Muscle of back (tissue), 13 donors: ENCODE measurements at places on chromosomes 5 and 9. TPM values are rescaled to one million over a fixed set of nuclear protein-coding genes. Genes with fewer than 3 reads are reported as not detected.

Gene AGXT2
- not detected for polyA plus RNA-seq

Gene SHOC1
- polyA plus RNA-seq: 0.12 TPM

Gene STK32A
- polyA plus RNA-seq: 1.7 TPM

Gene FOXD4L3
- polyA plus RNA-seq: not detected

Gene NELFB
- 39.3 TPM for polyA plus RNA-seq

Gene CD74
- polyA plus RNA-seq: 97.8 TPM

Gene PCDHGB1
- polyA plus RNA-seq: 0.63 TPM

Gene OBP2B
- polyA plus RNA-seq: not detected

Gene TCF7
- 1.7 TPM for polyA plus RNA-seq

Gene CDH9
- not detected for polyA plus RNA-seq

Gene CCDC152
- 6.4 TPM for polyA plus RNA-seq

Gene PFN3
- not detected for polyA plus RNA-seq

Gene MEIKIN
- polyA plus RNA-seq: not detected

Gene CCNO
- polyA plus RNA-seq: 0.26 TPM

Gene IFNA21
- not detected for polyA plus RNA-seq

DNA sequence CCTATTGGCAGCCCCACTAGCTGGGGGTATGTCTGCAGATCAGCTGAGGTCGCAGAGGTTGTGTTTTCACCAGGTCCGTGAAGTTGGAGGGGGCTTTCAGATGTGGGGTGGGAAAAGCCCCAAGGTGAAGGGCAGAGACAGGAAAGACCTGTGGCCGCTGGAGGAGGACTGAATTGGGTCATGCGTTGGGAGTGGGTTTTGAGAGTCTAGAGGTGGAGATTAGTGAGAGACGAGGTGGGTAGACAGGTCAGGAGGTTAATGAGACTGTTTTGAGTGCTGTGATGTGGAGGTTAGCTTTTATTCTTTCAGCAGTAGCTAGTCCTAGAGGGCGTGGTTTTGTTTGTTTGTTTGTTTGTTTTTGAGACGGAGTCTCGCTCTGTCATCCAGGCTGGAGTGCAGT is 10.3 kb downstream of the SNX30 start:
- no peak for DNase-seq

DNA sequence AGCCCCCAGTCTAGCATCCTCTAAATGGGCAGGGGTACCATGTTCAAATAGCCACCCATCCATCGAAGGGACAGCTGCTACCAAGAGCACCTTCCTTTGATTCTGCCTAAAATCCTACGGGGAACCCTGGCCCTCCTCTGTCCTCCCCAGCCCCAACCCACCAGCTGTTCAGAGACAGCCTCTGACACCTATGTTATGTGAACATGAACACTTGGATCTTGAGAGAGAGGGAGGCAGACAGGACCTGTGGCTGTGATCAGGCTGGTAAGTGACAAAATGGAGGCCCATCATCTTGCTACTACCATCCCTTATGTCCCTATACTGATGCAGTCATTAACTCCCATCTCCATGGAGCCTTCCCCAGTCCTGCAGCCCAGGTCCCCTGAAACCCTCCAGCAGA is 8.2 kb downstream of the SLC23A1 start:
- DNase-seq: no peak

DNA sequence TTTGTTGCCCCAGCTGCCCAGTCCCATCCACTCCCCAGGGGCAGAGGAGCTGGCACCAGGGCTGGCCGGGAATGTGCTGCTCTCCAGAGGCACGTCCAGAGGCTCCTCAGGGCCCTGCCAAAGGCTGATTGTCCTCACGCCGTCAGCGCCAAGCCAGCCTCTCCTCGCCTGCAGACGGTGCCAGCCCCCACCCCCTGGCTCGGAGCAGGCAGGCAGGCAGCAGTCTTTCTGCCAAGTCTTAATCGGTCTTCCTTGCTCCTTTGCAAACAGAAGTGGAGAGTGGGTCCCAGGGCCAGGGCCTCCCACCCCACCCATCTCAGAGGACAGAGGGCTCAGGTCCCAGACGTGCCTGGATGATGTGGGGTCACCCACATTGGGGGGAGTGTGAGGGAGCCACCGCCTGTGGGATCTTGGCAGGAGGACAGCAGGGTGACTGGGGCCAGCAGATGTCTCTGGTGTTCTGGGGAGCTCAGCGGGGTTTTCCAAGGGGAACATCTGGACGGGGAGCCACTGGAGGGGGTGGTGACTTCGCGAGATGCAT is 36.3 kb downstream of the FAM163B start:
- DNase-seq: peak; percentile 45

GRCh38 chr5:136082390-136083193 is 50.1 kb upstream of the SMAD5 start:
- DNase-seq: peak; percentile 87

- no peak for DNase-seq
Observed at GRCh38 chr5:99054972-99055371, 126.2 kb upstream of the CHD1 start.

GRCh38 chr5:77758141-77758938 is 17.8 kb downstream of the TBCA start:
- no peak for DNase-seq

DNA sequence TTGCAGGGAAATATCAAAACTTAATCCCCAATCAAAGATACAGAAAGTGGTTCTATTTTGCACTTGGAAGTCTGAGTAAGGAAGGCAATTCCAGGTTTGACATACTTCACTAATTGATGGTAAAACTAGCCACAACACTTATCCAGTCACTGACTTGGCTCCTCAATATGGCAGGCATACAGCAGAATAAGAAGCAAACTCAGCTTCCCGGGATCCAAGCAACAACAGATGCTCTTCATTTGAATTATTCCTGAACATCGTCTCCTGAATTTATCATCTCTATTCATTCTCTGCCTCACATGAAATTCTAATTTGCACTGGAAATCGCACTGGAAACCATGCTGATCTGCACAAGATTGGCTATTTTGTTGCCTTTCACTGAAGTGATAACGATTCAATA is 629.6 kb downstream of the PRELID2 start:
- DNase-seq: no peak

DNA sequence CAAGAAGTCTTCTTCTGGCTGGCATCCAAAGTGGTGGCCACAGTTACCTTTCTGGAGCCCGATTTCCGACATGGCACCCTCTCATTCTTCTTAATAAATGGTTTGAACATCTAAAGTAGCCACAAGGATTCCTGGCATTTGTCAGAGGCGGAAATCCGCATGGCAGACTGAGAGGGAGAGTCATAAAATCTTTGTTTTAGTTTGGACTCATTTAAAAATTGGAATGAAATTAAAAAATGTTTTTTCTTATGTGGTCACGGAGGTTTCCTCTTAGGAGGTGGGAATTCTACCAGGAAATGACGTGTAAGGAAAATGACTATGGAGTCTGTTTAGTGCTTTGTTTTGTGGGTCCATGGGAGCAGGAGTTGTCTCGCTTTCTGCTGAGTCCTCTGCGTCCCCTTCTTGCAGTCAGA is 133.0 kb upstream of the PTCH1 start:
- peak; percentile 9 for DNase-seq

- no peak for DNase-seq
Observed at GRCh38 chr9:133886563-133887501, 105.3 kb downstream of the VAV2 start.

- DNase-seq: no peak
Observed at GRCh38 chr5:139898981-139899380, 103.4 kb downstream of the PSD2 start.

- no peak for DNase-seq
Observed at GRCh38 chr5:88745093-88745696, 137.8 kb downstream of the MEF2C start.

- peak; percentile 94 for DNase-seq
Observed at GRCh38 chr5:174724484-174725260, at the start of gene MSX2. MSX2 (plus strand) TSS chr5:174724582; CDS start chr5:174724660, 78 bp downstream.

DNA sequence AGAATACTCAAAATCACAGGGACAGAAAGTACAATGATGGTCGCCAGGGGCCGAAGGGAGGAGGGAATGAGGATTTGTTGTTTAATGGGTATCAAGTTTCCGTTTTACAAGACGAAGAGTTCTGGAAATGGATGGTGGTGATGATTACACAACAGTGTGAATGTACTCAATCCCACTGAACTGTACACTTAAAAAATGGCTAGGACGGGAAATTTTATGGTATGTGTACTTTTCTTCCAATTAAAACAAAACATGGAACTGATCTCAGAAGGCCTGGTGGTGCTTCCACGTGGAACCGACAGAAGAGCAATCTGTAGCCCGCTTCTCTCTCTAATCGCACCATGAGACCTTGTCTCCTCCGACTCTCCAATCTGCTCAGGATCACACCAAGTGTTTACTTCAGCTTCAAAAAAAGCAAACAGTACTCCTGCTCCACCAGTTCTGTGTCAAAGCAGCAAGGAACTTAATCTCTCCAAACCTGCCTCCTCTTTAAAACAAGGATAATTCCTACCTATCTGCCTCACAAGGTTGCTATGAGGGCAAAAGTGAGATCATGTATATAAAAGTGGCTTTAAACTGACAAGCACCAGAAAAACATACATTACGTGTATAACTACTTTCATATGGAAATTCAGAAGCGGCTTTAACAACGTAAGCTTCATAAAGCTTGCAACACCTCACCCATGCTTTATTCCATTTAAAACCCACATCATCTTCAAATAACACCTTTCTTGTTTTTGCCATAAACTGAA is 2.1 kb downstream of the ECPAS start:
- DNase-seq: no peak

GRCh38 chr9:38062498-38063362 is 6.3 kb downstream of the SHB start:
- peak; percentile 62 for DNase-seq

- DNase-seq: peak; percentile 53
Observed at GRCh38 chr5:141877356-141878185, 639 bp downstream of the PCDH1 start.

DNA sequence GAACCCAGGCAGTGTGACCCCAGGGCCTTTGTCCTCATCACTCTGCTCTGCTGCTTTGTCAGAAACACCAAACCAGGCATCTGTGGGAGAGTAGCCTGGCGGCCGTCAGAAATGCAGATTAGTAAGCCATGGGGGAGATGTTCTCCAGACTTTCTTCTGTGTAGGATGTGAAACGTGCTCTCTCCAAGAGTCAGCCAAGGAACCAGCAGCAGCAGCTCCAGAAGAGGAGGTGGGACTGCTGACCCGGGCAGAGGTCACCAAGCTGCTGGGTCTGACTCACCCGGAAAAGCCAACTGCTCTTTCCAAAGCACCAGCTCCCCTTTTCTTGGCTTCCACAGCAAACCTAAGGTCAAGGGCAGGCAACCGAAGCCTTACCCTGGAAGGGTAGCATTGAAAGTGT is 14.4 kb upstream of the ABLIM3 start:
- DNase-seq: no peak

DNA sequence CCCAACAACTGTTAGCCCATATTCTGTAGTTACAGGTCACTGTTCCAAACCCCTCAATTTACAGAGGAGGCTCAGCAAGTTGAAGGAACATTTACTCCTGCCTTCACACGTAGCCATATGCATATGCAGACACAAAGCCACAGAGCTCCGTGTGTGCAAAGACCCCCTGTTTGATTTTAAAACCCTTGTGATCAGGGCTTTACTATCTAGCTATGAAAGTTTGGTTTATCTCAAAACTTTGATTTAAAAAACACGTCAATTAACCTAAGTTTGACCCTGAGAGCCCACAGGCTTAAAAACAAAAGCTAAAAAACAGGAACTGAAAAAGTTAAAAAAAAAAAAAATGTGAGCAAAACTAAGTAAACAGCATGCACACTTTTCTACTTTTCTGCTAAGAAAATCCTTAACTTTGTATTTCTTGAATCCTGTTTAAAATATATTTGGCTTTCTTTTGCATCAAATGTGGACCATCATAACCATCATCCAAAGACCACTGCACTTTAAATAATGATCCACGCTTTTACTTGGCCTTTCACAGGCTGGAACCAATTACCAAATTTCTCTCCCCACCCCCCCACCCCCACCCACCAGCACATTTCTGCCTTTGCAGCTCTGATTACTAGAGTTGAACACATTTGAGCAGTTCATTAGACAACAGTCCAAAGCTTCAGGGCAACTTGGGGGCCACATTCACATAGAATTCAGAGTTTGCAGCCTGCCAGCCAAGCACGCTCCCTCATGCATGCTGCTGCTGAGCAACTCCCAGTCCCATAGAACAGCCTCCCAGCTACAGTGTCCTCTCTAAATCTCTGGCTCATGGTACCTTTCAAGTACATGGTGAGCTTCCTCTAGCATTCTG is 128.8 kb upstream of the MAP3K1 start:
- peak; percentile 20 for DNase-seq

- no peak for DNase-seq
Observed at GRCh38 chr5:3600106-3601060, 4.8 kb downstream of the IRX1 start.

DNA sequence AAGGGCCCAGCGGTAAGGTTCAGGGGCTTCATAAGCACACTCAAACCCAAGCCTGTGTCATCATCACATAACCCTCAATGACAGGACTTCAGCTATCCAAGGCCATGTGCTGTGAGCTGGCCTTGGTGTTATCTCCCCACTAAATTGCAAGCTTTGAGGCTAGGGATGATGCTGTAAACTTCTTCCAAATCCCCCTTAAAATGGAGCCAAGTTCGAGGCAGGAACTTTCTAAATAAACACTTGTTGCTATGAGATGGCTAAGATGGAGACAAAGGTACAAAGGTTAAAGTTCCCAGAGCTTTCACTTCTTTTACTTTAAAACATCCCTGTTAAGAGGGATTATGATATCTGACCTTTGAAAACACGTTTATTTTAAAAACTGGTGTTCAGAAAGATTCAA is 123.6 kb downstream of the MYO10 start:
- peak; percentile 11 for DNase-seq

DNA sequence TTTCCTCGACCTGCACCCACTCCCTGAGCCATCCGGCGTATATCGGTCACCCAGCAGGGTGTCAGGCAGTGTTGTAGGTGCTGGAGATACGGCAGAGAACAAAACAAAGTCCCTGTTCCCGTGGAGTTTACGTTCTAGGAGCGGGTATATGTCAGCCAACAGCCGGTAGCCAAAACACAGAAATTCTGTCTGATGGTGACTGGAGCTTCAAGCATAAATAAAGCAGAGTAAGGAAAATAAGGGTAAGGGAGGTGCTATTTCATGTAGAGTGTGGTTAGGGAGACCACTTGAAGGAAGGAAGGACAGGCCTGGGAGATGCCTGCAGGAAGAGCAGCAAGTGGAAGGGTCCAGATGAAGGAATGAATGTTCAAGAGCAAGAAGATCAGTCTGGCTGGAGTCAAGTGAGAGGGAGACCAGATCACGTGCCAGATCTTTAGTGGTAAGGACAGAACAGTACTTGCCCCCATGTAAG is 783 bp upstream of the ZFR start:
- DNase-seq: peak; percentile 11

GRCh38 chr9:97856857-97857605 is 4.0 kb downstream of the FOXE1 start:
- no peak for DNase-seq

DNA sequence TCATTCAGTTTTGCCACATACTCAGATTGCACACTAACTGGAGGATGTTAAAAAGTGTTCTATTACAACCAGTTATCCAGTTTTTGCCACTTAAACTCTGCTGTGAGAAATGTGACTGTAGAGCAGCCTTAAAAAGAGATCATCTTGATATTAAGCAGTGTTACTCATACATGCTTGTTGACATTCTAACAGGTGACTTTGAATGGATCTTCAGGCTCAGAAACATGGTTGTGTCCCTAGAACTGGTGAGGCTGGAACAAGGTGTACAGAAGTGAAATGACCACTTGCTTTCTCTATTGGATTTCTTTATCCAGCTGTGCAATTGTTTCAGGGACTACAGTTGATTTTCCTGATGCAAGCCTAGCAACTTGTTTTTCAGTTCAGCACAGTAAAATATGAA is 166.1 kb upstream of the CCDC152 start:
- no peak for DNase-seq
